Activated naive CD4-positive, alpha-beta T cell treated with anti-CD3 and anti-CD28 coated beads, Interleukin-2, amount 10 ng/mL, durations not matched to agents 7 days and 5 days (primary cell): ENCODE measurements at places on chromosomes 3 and 15.

DNA sequence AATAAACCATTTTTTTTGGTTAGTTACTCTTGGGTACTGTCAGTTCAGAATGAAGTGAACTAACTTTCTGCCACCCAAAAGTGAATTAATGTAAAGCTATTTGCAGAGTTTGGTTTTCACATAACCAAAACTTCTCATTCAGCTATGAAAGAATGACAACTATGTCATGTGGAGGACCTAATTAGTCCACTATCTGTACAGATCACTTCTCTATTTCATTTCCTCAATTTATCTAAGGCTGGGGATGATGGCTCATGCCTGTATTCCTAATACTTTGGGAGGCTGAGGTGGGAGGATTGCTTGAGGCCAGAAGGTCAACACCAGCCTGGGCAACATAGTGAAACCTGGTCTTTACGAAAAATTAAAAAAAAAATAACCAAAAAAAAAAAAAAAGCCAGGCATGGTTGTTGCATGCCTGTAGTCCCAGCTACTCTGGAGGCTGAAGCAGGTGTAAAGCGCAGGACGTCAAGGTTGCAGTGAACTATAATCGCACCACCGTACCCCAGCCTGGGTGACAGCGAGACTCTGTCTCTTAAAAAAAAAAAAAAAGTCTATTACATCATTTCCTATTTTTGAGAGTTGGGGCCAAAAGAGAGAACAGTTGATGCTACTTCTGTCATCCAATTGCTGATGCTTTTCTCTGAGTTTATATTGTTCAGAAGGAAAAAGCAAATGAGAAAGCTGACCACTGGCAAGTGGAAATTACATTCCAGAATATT lies 8.7 kb downstream of the HYPK start:
- no peak for DNase-seq

DNA sequence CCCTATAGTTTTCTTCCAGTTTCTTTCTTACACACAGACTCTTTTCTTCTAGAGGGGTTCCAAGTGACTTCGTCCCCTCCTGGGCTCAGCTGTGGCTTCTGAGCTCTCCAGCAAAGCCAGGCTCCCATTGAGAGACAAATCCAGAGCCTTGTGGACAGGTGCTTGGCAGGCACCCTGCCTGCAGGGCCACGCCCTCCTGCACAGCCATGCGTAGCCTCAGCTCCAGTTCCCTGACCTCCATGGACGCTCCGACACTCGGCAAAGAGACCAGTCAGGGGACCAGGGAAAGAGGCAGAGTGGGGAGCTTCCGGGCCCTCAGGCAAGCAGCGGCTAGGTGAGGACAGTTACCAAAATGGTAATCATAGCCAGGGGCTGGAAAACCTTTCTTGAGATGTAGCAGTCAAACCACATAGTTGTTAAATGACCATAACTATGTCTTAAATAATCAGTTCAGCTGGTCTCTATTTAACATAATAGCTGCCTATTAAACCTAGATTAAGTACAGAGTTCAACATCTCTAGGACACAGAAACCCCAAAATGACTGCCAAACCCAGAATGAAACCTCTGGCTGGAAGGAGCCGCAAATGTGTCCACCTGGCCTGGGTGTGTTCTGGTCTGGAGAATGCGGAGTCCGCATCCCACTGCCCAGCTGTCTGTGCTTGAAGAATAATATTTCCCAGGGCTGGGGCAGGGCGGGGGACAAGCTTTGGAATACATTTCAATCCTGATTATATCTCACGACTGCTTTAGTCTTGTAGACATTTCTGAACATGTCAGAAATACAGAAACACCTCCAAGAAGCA lies 69.3 kb upstream of the RGMA start:
- DNase-seq: no peak

GRCh38 chr3:135392151-135392550 lies 573.4 kb upstream of the PPP2R3A start:
- no peak for DNase-seq

GRCh38 chr3:151875759-151876158 lies 2.3 kb downstream of the SUCNR1 start:
- DNase-seq: no peak

DNA sequence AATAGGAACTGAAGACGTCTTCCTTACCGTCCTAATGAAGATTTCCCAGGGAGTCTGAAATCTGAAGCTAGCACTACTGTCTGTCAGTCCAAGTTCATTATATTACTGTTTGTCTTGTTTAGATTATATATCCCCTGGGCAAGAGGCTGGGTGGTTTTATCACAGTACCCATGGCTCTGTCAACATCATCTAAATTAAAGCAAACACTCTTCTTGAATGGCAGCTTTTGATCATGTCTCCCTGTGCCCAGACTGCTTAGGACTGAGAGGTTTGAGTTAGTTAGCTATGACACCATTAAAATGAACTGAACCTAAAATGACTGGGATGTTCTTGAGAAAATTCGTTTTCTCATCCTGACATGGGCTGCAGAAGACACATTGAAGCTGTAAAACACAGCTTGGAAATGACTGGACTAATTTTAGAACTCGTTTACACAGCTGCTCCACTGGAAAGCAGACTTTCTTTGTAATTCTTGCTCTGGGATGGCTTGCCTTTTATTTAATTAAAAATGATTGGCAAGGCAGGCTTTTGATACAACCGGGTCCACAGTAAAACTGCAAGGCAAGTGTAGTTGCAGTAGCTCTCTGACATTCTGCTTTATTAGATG lies 243.5 kb downstream of the MFSD1 start:
- no peak for DNase-seq

- DNase-seq: no peak
Measured at GRCh38 chr3:52843108-52843865, 8.5 kb upstream of the MUSTN1 start.

GRCh38 chr15:29034593-29035335 lies 149.0 kb downstream of the APBA2 start:
- no peak for DNase-seq

GRCh38 chr3:161020256-161020655 lies 84.9 kb downstream of the B3GALNT1 start:
- DNase-seq: no peak

DNA sequence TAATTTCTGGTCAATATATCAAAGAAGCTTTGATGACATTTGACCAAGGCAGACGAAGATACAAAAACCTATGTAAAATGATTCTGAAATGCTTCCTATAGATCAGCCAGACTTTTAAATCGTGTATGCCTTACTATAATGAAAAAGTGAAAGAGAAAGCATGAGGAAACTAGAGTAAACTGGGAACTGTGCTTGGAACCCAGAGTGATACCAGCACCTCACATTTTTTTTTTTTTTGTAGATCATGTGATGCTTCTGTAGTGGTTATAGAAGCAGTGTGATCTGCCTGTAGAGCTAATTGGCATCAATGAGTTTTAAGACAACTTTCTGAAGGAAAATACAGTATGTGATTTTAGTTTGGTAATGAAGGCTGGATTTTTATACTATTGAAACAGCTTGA lies 150.7 kb downstream of the NLGN1 start:
- no peak for DNase-seq

DNA sequence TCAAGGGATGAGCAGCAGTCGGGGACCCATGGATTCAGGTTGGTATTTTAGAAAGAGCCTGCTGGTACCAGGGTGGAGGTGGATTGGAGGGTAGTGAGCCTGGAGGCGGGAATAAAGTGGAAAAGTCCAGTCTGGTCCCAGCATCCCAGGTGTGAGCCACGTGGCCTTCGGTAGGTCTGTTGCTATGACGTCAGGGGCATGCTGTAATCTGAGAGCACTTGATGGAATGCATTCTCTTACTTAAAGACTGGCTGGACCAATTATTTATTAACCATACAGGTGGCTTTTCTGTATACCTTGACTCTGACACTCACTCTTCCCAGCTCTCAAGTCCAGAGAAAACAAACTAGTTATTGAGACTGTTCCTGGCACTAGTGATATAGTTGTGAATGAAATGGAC lies 389.9 kb upstream of the RGMA start:
- DNase-seq: no peak

GRCh38 chr3:115859002-115859807 lies 235.9 kb downstream of the GAP43 start:
- DNase-seq: no peak

DNA sequence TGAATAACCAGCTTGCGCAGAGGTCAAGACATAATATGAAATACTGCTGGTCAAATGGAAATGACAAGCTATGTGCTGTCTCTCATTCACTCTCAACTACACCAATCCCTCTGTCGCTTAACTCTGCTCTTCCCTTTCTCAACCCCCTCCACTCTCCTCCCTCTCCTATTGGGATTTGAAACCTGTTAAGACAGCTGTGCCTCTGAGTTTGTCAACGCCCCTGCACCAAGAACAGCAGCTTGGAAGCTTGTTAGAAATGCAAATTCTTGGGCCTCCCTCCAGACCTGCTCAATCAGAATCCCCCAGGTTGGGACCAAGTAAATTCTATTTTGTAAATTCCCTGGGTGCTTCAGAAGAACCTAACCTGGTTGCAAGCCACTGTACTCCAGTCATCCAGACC lies 149.7 kb upstream of the ATP2B2 start:
- DNase-seq: no peak

DNA sequence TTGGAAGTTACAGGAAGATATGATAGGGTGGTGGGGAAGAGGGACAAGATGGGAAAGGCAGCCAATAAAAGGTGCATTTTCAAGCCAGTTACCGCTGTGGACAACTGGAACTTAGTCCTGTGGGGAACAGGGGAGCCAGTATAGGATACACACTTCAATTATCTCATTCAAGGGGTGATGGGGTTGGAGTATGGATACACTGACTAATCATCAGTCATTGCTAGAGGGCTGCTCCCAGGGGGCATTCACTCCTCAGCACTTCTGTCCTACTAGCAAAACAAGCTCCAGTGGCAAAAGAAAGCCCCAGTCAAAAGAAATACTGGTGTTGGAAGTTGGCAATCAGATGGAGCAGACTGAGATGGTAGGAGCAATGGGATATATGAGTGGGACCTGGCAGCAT lies 183.4 kb upstream of the GADL1 start:
- no peak for DNase-seq

GRCh38 chr15:80464951-80465625 lies 60.9 kb downstream of the ARNT2 start:
- DNase-seq: no peak

GRCh38 chr3:775178-775880 lies 317.5 kb upstream of the CNTN6 start:
- DNase-seq: no peak

DNA sequence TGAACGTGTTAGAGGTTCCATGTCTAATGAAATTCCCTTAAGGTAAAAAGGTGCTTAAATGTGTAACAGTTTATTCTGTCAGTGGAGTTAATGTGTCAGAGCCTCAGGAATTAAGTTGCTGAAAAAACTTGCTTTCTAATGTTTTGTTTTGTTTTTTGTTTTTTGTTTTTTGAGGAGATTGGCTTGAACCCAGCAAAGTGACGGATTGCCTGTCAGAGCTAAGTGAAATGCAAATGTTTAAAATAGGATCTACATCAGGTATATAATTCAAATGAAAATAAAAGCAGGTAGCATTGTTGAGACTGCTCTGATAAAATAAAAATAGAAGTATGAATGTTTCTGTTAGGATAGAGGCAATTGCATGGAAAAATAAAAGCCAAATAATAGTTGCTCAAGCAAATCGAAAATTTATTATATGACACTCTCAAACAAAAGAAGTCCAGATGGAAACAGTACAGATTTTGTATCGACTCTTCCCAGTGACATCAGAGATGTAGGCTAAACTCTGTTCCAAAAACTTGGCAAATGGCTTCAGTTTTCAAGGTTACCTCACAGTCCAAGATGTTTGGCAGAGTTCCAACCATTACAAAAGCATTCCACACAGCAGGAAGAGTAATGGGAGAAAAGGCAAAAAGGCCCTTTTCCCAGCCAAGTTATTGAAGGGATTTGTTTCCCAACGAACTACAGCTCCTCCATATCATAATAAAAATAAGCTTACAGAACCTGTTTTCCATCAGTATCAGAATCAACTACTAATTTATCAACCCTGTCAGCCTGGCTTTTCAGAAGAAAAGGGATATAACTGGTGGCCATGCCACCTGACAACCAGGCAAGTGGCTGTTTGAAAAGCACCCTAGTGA lies 291.0 kb downstream of the TBL1XR1 start:
- DNase-seq: no peak

GRCh38 chr15:96336596-96337364 lies 6.3 kb downstream of the NR2F2 start:
- no peak for DNase-seq

- no peak for DNase-seq
Measured at GRCh38 chr3:56051052-56051451, 417.2 kb downstream of the ERC2 start.

DNA sequence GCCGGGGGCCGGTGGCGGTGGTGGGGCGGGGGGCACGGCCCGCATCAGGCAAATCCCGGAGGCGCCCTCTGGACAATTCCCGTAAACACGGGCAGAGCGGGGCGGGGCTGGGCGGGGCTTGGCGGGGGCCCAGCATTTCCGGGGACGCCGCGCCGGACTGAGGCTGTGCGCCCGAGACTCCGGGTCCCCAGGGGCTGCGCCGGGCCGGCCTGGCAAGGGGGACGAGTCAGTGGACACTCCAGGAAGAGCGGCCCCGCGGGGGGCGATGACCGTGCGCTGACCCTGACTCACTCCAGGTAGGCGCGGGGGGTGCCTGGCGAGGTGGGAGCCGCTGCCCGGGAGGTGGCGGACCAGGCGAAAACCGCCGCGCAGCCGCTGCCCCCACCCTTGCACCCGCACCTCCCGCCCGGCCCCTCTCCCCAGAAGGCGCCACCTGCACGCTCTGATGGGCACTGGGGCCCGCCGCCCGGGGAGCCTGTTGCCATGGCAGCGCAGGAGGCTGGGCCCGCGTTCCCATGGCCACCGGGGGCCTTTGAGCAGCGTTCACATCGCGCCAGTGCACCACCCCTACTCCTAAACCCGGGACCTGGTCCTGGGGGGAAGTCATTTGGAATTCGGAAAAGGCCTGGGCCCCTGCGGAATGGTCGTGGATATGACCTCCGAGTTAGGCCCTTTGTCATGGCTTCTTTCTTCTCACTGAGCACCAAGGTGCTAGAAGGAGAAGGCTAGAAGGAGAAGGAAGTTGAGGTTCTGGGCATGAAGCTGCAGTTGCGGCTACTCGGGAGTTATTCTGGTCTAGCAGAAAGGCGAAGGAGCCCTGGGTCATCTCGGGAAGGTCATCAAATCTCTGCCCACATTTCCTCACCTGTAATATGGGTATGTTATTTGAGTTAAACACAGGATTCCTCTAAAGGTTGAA lies 16.1 kb upstream of the SEMA4B start:
- peak; percentile 79 for DNase-seq

DNA sequence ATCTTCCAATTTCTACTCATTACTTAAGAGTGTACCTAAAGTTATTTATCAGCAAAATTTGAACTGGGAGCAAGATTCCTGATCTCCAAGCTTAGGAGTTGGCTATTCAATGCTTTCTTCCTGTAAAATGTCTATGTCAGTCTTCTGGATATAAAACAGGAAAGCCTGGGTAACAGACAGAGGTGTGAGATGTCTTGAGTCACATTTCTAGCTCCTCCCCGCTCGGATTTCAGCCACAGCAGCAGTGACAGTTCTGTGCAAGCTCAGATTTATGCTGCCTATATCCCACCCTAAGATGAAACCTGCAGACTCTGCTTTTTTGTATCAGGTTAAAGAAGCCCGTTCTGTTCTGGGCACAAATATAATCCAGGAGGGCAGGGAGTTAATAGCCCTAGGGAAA lies 2.1 kb upstream of the ARMC8 start:
- no peak for DNase-seq

- DNase-seq: no peak
Measured at GRCh38 chr3:108182339-108182738, 39.9 kb downstream of the IFT57 start.
